Non-pigmented ciliary epithelial cell (primary cell): ENCODE measurements at places on chromosomes 16 and 17.

DNA sequence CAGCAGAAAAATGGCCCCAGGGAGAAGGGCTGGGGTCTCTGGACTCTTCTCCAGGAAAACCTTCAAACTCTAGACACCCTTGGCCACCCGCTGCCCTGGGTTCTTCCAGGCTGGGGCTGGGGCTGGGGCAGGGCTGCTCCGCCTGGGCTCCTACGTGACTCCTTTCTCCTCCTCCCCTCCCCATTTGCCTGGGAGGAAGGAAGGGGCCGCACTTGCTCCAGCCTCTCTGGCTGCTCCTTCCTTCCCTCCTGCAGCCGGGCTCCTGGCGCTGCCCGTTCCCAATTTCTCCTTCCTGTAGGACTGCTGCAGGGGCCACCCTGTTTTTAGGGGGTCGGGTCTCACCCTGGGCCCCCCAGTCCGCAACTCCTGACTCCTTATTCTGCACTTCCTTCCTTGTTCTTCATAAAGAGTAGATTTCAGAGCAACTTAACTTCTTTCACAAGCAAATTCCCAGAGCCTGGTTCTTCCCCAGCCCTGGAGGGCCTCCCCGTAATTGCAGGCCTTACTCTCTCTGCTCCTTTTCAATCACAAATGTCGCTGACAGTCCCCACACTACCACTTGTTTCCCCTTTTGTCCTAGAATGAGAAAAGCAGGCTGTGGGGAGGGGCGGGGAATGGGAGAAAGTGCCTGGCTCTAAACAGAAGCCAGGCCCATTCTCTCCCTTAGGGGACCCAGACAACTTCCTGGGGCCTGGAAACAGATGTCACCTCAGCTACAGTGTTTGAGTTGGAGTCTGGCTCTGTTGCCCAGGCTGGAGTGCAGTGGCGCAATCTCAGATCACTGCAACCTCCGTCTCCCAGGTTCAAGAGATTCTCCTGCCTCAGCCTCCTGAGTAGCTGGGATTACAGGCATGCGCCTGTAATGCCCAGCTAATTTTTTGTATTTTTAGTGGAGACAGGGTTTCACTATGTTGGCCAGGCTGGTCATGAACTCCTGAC lies 137.8 kb downstream of the ENGASE start:
- DNase-seq = no peak

DNA sequence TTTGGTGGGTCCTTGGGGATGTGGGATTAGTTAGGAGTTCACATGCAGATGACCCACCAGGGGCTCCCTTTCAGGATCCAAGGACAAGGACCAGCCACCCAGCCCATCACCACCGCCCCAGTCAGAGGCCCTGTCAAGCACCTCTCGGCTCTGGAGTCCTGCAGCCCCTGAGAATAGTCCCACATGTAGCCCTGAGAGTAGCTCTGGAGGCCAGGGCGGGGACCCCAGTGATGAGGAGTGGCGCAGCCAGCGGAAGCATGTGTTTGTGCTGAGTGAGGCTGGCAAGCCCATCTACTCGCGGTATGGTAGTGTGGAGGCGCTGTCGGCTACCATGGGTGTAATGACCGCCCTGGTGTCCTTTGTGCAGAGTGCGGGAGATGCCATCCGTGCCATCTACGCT lies 2.4 kb downstream of the MON1B start:
- no peak for DNase-seq

- no peak for DNase-seq
Measured at GRCh38 chr16:22977294-22977697, 163.3 kb downstream of the HS3ST2 start.

DNA sequence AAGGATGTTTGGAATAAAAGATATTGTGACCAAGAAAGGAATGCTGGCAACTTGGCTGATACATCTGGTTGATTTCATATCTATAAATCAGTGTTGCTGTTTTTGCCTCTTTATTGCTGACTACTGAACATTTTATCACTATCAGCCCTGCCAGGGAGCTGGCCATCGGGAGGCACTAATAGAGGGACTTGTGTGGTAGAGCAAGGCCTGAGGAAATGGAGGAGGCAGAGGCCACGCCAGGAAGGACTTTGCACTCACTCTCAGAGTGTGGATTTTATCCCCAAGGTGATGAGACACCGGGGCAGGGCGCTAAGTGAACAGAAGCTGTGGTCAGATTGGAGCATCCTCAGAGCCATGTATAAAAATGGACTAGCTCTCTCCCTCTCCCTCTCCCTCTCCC lies 9.3 kb upstream of the CYB561 start:
- DNase-seq = no peak

GRCh38 chr17:63834431-63835166 lies 7.1 kb upstream of the FTSJ3 start:
- DNase-seq = peak; percentile 48

DNA sequence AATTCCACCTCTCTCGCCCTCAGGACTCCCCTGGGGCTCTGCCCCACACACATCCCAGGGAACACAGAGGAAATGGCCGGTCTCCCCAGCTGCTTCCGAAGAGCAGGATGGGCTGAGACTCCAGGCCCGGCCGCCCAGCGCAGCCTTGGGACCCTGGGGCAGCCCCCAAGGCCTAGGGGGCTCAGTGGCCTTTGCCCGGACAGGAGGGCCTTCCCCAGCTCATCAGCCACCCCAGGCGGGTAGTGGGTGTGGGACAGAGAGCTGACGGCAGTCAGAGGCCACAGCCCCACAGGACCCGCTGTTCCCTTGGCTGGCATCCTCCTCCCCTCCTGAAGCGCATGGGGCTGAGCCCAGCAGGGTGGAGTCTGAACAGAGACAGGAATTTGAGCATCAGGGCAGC lies 6.2 kb upstream of the CBFA2T3 start:
- no peak for DNase-seq

DNA sequence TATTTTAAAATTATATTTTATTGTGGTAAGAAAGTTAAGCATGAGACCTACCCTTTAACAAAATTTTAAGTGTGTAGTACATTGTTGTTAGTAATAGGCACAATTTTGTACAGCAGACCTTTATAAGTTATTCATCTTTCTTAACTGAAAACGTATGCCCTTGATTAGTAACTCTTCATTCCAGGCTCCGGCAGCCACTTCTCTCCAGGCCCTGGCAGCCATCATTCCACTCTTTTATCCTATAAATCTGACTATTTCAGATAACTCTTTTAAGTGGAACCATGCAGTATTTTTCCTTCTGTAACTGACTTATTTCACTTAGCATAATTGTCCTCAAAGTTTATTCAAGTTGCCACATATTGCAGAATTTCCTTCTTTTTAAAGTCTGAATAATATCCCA lies 348.2 kb downstream of the CDH11 start:
- DNase-seq = no peak

- no peak for DNase-seq
Measured at GRCh38 chr16:58850678-58851020, 116.5 kb upstream of the GOT2 start.

DNA sequence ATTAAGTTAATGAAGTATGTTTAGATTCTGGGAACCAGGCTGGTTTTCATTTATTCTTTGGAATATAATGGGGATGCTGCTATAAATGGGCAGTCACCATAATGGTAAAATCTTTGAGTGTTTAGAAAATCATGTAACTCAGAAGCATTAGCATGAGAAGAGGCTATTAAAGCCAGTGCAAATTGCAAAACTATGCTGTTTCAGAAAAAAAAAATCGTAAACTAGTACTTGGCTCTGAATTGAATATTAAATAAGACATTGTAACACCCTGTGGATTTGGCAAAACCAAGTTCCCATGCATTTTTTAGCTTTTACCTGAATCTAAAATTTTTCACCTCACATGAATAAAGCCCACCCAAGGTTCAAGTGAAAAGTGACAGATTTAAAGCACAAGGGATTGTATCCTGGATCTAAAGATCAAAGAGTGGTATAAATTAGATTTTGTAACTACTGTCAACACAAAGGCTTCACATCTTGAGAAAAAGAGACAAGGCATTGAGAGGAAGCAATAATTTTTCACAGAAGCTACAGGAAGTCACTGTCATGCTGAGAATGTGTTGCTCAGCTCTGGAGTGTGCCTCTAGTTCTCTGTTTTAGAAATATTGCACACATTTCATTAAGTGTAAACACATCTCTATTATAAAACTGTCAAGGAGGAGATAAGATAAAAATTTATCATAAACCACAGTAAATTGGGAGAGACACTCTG lies 142.2 kb downstream of the ABCA8 start:
- no peak for DNase-seq
